Activated CD8-positive, alpha-beta memory T cell treated with anti-CD3 and anti-CD28 coated beads for 4 hours (primary cell): ENCODE measurements at places on chromosomes 11 and 22.

GRCh38 chr11:39668640-39669039, 1790.8 kb downstream of the LRRC4C start:
- DNase-seq, result no peak

GRCh38 chr11:97461934-97462333, 1072.1 kb downstream of the JRKL start:
- no peak for DNase-seq

DNA sequence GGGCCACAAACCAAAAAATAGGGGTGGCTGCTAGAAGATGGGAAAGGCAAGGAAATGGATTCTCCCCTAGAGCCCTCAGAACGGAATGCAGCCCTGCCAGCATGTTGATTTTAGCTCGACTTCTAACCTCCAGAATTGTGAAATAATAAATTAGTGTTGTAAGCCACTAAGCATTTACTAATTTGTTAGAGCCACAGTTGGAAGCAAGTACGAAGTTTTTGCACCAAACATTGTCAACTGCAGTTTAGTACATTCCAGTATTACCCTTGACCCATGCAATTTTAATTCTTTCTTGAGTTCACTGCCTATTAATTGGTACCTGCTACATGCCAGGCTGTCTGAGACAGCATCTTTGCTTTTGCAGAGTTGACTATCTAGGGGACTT, 32.2 kb downstream of the PARVA start:
- DNase-seq, result no peak

- no peak for DNase-seq
Measured at GRCh38 chr22:42078469-42079318, 806 bp upstream of the SMDT1 start.

DNA sequence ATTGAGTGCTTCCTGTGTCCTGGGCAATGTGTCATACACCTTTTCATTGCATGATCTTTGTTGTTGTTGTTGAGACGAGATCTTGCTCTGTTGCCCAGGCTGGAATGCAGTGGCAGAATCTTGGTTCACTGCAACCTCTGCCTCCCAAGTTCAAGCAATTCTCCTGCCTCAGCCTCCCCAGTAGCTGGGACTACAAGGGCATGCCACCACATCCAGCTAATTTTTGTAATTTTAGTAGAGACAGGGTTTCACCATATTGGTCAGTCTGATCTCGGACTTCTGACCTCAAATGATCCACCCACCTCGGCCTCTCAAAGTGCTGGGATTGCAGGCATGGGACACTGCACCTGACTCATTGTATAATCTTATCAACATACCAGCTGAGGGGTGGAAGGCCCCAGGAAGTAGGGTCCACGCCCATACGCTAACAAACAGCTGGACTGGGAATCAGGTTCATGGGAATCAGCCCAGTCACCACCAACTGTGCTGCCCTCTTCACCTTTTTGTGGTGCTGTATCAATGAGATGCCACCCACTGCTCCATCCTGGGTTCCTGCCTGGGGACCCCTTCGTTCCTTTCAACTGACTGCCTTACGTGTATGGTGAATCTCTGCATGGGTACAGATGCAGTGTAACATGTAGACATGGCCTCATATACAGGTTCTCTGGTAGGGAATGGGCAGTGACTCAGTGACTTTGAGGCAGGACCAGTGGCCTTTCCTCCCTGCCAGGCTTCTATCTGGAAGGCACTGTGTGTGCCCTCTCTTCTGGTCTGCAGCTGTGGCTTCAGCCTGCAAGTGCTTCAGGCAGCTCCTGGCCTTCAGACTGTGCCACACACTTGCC, 32.5 kb upstream of the YWHAH start:
- no peak for DNase-seq

- DNase-seq, result no peak
Measured at GRCh38 chr11:72006309-72007088, 7.8 kb downstream of the IL18BP start.

DNA sequence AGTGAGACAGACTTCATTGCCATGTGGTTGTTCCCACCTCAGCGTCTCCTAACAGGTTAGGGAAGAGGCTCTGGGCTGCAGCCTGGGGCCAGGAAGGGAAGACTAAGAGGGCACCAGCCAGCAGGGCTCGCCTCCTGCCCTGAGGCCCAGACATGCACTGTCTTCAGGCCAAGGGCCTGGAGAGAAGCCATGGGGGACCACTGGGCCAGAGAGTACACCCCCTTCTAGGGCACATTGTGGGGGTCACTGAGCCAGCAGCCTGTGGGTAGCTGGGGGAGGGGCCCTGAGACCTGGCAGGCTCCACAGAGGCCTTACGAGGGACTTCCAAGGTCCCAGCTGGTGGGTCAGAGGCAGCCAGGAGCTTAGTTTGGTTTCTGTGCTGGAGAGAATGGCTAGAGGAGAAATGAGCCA, 25.0 kb upstream of the MYRF start:
- DNase-seq, result no peak

GRCh38 chr11:85809863-85810262, 1.1 kb downstream of the SYTL2 start:
- DNase-seq, result no peak

DNA sequence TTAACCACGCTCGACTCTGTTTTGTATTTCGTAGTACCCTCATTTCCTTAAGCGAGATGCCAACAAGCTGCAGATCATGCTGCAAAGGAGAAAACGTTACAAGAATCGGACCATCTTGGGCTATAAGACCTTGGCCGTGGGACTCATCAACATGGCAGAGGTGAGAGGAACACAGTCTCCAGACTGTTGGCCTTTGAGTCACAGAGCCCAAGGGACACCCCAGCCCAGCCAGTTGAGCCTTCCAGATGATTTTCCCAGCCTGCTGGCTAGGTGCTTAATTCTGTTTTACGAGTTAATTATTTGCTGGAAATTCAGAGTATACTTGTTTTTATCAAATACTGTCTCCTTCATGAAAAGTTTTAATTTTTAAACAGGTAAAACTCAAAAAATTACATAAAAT, 57.3 kb upstream of the RAB1B start:
- DNase-seq, result no peak

GRCh38 chr11:82546661-82547557, 186.8 kb downstream of the FAM181B start:
- no peak for DNase-seq

DNA sequence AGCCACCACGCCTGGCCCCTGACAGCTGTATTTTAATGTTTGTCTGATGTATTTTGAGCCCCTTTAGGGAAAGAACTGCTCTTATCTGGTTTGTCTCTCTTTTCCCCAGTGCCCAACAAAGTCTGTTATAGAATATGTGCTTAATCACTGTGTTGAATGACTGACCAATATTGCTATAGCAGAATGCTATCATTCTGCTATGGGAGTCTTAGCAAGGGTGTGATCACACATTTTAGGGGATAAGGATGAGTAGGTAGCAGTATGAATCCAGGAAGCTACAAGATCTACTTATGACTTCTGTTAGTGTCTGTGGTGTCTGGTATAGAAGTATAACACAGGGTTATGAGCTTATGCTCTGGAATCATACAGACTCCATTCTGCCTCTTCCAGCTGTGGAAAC, 117.5 kb upstream of the RRM1 start:
- no peak for DNase-seq

GRCh38 chr11:94832604-94833235, 64.6 kb downstream of the AMOTL1 start:
- DNase-seq, result no peak

- DNase-seq, result no peak
Measured at GRCh38 chr11:71463331-71464211, 10.6 kb downstream of the NADSYN1 start.

DNA sequence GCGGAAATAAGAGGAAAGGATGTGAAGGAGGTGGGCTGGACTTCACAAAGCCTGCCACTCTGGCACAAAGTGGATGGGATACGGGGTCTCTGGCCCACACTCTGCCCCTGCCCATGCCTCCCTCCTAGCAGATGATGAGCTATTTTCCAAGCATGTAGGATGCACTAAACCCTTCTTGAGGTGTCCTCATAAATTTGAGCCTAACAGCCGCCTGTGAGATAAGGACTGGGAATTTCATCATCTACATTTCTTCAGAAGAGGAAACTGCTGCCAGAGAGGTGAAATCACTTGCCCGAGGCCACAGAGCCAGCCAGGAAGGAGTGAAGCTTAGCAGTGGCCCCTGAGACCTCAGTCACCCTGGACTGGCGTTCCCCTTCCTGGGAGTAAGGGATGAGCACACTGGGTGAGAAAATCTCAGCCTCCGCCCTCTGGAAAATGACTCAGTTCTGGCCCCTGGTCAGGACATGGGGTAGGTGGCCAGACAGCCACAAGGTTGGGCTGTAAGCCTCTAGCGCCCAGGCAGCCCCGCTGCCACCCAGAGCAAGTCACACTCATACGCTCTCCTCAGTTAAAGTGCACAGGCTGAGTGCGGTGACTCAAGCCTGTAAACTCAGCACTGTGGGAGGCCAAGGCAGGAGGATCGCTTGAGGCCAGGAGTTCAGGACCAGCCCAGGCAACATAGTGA, 27.9 kb downstream of the MB start:
- no peak for DNase-seq

GRCh38 chr11:60761436-60762190, 4.9 kb downstream of the MS4A15 start:
- no peak for DNase-seq

DNA sequence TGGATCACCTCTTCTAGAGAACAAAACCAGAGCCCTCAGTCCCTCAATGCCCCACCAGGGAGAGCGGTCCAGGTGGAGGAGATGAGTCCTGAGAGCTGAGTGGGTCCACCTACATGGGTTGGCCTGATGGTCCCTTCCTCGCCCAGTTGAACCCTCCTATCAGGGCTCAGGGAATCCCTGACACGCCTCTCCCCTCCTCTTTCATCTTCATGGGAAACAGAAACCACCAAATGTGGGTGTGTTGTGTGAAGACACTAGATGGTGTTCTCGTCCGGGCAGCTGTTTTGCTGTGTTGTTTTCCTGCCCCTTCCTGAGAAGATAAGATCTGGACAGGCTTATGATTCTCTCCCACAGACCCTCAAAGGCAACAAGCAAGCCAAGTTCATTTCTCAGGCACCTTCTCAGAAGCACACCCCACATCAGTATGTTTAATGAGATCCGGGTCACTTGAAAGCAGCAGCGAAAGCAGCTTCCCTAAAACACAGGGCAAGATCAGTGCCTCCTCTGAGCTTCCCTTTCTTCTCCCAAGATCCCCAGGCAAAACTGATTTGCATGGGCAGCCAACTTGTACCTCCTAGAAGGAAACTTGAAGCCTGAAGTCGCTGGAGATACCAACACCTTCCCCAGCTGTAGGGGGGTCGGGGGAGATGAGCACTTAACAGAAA, 35.3 kb upstream of the POU2AF1 start:
- DNase-seq, result no peak

DNA sequence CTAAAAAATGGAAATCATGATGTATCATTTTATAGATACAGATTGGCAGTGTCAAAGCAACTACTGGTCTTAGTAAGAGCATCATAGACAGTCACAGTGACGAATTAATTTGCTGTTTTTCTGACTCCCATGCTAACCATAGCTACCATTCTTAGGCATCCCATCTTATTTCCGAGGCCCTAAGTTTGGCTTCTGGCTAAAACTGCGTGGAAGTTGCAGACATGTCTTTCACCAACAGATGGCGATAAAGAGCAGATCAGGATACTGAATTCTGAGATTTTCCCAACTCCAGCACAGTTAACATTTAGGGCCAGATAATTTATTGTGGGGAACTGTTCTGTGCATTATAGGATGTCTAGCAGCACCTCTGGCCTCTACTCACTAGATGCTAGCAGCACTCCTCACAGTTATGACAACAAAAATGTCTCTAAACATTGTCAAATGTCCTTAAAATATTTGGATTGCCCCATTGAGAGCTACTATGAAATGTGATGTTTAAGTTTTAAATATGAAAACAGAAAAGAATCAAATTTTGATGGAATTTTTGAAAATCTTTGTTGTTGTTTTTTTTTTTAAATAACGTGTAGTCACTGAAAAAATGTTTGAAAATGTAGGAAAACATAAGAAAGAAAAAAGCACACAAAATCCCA, 16.3 kb downstream of the OR2AG2 start:
- DNase-seq, result no peak

GRCh38 chr11:109075976-109076375, 346.0 kb upstream of the C11orf87 start:
- no peak for DNase-seq

- DNase-seq, result no peak
Measured at GRCh38 chr11:66562907-66563583, 5.4 kb downstream of the CTSF start.

DNA sequence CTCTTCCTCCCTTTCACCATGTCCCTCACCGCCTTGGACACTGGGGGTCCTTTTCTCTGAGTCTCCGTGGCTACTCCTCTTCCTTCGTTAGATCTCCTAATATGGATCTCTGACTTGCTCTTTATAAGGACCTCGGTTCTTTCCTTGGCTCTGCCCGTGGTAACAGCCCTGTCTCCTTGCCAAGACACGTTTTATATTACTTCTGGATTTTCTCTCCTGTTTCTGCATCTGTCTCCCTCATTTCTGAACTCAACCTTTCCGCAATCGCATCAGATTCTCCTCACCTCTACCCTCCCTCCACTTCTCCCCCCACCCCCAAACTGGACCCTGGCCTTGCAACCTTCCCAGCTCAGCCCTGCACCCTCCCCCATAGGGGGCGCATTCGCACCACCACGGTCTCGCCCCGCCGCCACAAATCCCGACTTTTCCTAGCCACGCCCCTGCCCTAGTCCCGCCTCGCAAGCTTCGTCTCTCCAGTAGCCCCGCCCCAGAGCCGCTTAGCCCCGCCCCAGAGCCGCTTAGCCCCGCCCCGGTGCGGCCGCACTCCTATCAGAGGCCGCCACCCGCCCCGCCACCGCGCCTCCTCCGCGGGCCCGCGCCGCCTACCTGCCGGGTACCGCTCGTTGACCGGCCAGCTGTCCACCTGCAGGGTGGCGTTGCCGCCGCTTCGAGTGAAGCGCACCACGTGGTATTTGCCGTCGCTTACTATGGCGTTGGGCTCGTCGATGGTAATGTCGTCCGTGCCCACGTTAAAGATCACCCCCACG, 39.0 kb downstream of the SLC22A12 start:
- no peak for DNase-seq

GRCh38 chr11:111531136-111531535, 9.4 kb upstream of the LAYN start:
- no peak for DNase-seq

DNA sequence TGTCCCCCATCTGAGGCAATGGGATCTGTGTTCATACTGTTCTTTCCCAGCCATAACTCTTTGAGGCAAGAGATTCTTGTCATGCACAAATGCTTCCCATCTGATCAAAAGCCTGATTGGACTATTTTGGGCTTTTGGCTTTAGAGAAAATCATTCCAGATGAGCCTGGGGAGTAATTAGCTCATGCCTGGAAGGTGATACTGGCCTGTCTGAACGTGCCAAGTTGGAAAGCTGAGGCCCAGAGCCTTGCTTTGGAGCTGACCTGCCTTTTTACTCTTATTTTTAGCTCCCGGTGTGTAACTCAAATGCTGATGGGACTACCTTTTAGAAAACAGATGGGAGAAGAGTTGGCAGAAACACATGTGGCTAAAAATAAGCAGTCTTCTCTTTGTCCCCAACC, 105.0 kb downstream of the DBX1 start:
- DNase-seq, result no peak

DNA sequence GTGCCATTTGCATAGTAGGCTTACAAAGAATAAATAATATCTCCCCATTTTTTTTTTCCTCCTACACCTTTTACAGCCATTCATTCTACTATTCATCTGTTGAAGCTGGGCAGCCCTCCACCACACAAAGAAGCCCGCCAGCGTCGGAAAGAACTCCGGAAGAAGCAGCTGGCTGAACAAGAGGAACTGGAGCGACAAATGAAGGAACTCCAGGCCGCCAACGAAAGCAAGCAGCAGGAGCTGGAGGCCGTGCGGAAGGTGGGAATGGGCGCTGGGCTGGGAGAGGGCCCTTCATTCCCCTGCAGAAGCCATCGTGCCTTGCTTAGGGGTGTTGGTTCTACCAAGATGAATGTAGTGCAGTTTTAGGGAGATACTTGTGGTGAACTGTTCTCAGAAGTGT, 68.6 kb downstream of the SWAP70 start:
- DNase-seq, result no peak

- DNase-seq, result no peak
Measured at GRCh38 chr22:36860821-36861659, at the start of gene NCF4. NCF4 (plus strand) TSS chr22:36861006; CDS start chr22:36861172, 166 bp downstream.
